ENCODE measurements at places on chromosomes 1 and 21. TPM values are rescaled to one million over a fixed set of nuclear protein-coding genes. Genes with fewer than 3 reads are reported as not detected.

Gene FAM20B
- 39.9 TPM for total RNA-seq

Gene SELL
- 0.69 TPM for total RNA-seq

DNA sequence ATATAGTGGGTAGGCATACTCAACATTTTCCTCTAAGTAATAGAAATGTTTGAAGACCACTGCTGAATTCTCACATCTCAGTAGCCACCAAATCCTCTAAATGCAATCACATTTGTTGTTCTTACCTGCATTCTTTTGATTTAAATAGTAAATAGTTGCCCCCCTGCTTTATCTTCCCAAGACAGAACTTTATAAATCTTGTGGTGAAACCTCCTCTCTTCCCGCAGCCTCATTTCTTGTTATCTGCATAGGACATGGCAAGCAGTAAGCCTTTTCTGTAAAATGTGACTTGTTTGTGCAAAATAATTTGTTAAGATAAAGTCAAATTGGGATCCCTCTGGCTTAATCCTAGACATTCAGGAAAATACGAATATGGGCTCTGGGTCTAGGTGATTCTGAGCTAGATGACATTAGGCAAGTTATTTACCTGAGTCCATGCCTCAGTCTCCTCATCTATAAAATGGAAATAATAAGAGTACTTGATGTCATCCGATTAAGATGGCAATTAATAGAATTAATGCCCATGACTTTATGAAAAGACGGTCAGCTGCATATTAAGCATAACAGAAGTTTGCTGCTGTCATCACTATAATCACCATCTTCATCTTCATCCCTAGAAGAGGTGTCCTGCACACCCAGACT lies 77.7 kb downstream of the LRRC8C start:
- DNase-seq, result no peak

DNA sequence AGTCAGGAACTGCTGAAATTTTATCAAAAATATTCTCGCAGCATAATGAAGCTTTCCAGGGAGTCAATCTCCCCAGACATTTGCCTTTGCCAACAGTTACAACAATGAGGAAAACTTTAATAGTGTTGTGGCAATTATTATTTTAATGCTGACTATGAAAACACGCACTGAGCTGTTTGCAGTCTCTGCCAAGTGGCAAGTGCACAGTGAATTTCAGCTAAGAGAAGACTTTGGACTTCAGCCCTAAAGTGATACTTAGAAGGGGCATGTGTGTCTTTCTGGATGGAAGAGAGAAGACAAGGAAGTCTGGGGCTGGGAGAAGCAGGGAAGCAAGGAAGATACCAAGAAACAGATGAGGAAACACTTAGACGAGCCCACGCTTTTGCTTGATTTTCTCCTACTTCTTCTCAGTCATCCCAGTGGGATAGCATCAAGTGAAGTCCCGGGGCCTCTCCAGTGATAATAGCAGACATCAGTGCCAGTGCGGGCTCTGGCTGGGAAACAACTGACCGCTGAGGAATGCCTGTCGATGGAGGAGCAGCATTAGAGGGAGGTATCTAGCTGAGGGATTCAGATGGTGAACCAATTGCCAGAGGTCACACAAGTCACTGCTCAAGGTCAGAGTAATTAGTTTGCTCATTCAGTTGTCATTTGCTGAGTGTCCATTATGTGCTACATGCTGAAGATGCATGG lies 196.3 kb downstream of the TTLL7 start:
- DNase-seq, result no peak

Gene FCRL2
- not detected for total RNA-seq

- DNase-seq, result no peak
Measured at GRCh38 chr1:19178734-19179398, 31.2 kb downstream of the UBR4 start.

- no peak for DNase-seq
Measured at GRCh38 chr1:7478809-7479499, 292.1 kb upstream of the VAMP3 start.

- DNase-seq, result no peak
Measured at GRCh38 chr1:94676686-94677085, 135.1 kb upstream of the F3 start.

- DNase-seq, result no peak
Measured at GRCh38 chr1:238892612-238893011, 493.8 kb upstream of the CHRM3 start.

Gene RGS1
- 0.26 TPM for total RNA-seq

DNA sequence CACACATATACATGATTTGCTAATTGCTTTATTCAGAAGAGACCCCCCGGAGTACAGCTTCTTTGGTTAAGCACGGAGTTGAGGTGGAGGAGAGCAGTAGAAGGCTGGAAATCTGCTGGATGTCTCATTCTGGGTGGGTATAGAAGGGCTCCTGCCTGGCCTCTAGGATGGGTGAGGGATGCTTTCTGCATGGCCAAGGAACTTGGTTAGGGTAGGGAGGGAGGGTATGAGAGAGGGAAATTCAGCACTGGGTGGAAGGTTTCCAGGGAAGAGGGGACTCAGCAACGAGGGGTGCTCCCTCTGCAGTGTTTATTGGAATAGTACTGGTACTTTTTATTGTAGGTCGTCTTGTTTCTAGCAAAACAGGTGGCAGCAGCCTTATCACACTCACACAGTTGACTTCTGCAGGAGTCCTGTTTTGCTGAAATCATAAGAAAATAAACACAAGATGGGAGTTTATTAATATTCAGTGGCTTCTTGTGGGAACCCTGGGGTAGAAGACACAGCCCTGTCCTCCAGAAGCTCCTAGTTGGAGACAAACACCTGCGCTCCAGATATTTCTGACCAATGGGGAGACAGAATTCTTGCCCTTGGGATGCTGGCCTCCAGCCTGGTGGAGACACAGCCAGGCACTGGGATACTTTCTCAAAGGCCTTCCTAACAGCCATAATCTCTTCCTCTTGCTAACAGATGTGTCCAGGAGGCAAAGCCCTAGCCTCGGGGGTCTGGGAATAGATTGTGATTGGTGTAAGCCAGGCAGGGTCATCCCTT lies 3.8 kb downstream of the PLA2G2A start:
- no peak for DNase-seq

DNA sequence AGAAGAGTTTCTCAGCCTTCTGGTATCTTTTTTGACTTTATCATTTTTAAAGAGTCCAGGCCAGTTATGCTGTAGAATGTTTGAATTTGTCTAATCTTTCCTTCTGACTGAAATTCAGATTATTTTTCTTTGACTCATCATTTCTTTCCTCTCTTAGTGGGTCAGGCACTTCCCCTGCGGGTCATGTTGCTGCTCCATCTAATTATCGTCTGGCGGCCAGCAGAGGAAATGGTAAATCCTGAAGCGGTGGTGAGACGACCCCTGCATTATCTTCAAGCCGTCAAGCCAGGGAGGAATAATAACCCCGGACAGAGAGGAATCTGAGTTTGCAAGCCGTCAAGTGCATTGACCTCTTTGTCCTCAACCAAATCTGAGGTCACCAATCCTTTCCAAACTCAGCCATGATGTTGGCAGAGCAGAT lies 102.1 kb downstream of the ADSS2 start:
- DNase-seq, result no peak

Gene SPRR5
- not detected for total RNA-seq

DNA sequence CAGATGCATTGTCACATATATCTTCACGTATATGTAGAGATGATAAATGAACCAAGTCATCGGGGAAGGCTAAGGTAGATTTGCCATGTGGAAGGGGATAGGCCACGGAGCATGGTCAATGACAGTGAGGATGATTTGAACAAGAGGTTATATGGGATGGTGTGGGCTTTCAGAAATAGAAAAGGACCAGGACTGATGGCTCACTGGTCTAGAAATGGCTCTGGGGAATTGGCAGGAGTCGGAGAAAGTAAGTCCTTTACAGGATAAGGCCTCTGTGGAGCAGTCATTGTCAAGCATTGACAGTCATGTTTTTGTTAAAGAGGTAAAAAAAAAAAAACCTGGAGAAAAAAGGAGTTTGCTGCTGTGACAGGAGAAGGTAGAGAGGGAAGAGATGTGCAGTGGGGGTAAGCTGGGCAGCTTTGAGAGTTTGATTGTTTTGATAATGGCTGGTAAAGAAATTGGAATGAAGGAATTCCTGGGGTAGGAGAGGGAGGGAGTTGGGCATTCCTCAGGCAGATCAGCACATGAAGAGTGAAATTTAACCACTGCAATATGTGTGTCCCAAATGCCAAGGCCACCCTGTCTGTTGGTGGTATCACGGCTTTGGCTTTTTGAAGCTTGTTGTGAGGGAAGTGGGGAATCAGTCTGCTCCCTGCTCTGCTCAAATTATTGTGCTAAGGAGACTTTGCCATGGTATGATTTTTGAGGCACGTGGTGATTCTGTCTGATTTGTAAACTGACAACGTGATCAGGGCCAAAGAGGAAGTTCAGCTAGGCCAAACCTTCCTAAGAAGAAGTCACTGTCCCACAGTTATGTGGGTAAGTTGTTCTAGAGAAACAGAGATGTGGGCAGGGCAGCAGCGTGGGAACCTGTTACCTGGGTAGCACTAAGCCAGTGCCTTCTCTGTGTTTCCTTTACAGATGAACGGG lies 26.0 kb downstream of the MACF1 start:
- DNase-seq, result no peak

Gene PCAT6
- 5.7 TPM for total RNA-seq

DNA sequence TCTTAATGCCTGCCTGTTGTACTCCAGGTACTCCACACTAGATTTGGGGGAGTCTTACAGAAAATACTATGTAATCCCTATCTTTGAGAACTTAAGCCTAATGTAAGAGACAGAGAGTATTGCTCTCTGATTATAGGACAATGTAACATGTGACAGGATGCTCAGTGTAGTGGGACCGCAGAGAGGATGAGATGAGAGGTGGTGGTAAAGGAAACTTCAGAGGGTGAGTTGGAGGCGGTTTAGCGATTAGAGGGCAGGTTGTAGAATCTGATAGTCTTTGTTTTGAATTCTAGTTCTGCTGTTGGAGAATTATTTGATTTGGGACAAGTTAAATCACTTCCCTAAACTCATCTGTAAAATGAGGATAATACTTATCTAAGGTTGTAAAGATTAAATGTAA lies 5.4 kb downstream of the SOAT1 start:
- no peak for DNase-seq

DNA sequence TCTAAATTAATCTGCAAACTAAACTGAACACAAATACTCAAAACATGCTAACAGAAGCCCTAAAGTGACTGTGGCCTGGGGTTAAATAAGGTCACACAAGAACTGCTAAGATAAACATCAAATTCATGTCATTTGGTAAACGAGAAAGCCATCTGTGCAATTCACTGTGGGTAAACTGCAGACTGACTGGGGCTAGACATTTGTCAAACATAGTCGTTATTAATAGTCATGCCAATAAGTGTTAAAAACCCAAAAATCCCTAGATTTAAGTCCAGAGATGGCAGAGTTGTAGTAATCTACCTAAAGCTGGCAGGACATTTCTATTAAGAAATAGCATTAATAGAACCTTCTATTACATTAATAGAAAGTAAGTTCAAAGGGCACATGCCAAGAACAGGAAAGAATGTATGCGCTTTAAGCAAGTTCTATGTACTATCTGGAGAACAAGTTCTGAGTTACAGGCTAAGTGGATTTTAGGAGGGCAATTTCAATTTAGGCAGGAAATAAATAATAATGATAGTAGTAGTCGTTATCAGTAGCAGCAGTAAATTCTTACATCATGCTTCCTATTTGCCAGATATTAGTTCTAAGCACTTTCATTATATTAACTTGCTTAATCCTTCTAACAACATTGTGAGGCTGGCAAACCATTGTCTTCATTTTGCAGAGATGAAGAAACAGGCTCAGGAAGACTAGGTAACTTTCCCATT lies 8.6 kb downstream of the EDEM3 start:
- DNase-seq, result no peak

Gene SPATA21
- not detected for total RNA-seq

Gene GJA8
- not detected for total RNA-seq

Gene IGFN1
- 0.38 TPM for total RNA-seq

DNA sequence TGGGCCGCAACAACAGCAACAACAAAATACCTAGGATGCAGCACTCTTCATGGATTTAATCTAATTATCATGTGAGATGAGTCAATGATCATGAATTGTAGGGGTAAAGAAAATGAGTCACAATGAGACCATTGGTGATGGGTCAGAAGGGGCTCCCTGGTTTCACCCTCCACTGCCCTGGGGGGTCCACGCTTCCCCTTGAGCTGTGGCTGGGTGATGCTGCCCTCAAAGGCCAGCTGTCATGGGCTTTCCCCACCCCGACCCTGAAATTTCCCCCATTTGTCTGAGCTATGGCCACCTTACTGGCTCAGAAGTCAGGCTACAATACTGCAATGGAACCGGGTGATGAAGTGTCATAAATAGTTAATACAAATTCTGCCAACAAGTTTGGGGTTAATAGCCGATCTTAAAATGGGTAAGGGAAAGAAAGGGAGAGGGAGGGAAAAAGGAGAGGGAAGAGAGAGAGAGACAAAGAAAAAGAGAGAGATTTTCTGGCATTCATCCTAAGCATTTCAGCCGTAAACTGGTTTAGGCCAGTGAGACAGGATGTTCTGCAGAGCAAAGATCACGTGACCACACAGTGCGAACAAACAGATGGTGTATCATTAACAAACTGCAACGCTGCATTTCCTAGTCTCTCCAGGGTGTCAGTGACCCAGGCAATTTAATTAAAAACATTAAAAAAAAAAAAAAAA lies 143.4 kb upstream of the ERRFI1 start:
- no peak for DNase-seq

Gene FOXE3
- not detected for total RNA-seq

DNA sequence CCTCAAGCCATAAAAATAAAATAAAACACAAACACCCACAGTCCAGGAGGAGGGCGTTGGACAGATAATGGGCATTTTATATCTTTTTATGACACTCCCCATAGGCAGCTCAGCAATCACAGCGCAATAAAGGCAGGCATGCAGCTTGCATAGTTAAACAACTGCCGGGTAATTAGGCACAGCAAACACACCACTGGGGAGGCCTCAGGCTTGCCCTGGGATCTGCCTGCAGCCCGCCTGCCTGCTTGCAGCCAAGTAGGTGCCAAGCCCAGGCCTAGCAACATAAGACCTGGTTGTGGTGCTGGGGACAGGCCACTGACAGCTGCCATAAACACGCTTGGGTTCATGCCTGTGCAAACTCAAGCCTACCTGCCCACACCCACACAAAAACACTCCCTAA lies 54.2 kb downstream of the DMAP1 start:
- DNase-seq, result no peak

Gene SEC16B
- 0.67 TPM for total RNA-seq

GRCh38 chr1:31509124-31510072 lies 66.9 kb upstream of the TINAGL1 start:
- no peak for DNase-seq

GRCh38 chr21:32765058-32765457 lies 6.5 kb downstream of the PAXBP1 start:
- no peak for DNase-seq

Gene CLK2
- total RNA-seq, result 106 TPM

- DNase-seq, result peak; percentile 56
Measured at GRCh38 chr21:45074048-45074817, at the start of gene ADARB1. Gene ADARB1, plus strand, starts transcription at chr21:45074580. Its CDS starts 97,077 bp downstream, at chr21:45171657.

- DNase-seq, result no peak
Measured at GRCh38 chr1:208939537-208940085, 643.9 kb upstream of the CAMK1G start.

GRCh38 chr1:245880754-245881403 lies 626.2 kb downstream of the SMYD3 start:
- no peak for DNase-seq

Gene PRDM16
- 69.1 TPM for total RNA-seq

- DNase-seq, result no peak
Measured at GRCh38 chr1:208235982-208236761, 8.0 kb downstream of the PLXNA2 start.

Gene TAS1R2
- not detected for total RNA-seq

Data from progenitor cell of endocrine pancreas (in vitro differentiated cells).